ENCODE measurements at places on chromosomes 12 and 14.

DNA sequence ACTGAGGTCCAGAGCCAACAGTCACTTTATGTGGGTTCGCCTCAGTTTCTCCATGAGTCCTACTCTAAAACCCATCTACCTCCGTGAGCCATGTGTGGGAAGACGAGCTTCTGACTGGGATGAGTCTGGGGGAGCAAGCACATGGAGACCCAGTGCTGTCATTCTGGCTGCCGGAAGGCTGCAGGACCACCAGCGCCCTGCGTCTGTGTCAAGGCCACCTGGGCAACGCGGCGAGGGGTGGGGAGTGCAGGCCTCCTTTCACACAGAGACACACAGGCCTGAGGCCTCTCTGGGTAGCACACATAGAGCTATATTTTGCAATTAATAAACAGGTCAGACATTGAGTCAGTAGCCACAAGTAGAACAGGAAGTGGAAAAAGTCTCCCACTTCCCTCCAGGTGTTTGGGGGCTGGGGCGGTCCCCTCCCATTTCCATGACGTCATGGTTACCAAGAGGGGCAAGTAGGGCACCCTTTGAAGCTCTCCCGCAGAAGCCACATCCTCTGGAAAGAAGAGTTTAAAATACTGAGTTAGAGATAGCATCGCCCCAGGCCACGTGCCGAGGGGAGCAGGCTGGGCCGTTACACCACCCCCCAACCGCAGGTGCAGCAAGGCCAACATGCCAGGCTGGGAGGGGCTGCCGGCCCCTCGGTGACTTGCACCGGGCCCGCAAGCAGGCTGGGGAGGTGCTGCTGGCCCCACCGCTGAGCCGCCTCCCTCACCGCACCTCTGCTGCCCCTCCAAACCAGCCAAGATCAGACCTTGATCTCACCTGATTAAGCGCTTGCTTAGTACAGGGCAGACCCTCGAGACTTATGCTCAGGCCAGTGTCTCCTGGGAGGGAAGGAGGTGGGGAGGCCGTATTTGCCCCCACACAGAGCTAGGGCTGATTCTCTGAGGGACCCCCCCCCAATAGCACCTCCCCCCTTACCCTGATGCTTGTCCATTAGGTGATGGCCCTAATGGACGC lies 32.7 kb downstream of the DAD1 start:
- peak; percentile 94 for DNase-seq

GRCh38 chr14:88476214-88476774 lies 78.5 kb downstream of the PTPN21 start:
- no peak for DNase-seq

GRCh38 chr12:113748707-113749432 lies 217.3 kb downstream of the RBM19 start:
- no peak for DNase-seq

DNA sequence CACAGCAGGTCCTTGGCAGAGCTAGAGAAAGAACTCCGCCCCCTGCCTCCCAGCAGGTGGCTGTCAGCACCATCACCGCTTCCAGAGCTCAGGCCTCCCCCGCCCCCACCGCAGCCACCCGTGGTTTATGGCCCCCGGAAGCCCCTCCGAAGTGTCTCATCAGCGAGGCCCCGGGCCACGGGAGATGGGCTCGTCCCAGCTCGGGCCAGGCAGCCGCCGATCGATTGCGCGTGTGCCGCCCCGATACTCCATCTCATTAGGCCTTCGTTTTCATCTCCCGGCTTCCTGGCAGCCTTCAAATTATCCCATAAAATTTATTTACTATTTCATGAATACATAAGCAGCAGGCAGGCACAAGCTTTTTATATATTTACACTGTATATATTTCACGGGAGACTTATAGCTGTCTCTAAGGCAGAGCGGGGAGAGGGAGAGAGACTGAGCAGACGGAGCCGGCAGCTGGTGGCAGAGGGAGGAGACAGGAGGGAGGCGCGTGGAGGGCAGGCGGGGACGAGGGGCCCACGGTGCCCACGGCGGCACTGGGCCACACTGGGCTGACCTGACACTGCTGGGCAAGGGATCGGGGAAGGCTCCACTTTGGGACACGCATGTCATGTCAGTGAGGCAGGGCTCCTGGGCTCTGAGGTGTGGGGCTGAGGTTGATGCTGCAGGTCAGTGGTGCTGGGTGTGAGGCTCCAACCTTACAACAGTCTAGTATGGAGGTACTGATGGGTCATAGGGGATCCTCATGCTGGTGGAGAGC lies 241.2 kb downstream of the RBM19 start:
- DNase-seq, result no peak

DNA sequence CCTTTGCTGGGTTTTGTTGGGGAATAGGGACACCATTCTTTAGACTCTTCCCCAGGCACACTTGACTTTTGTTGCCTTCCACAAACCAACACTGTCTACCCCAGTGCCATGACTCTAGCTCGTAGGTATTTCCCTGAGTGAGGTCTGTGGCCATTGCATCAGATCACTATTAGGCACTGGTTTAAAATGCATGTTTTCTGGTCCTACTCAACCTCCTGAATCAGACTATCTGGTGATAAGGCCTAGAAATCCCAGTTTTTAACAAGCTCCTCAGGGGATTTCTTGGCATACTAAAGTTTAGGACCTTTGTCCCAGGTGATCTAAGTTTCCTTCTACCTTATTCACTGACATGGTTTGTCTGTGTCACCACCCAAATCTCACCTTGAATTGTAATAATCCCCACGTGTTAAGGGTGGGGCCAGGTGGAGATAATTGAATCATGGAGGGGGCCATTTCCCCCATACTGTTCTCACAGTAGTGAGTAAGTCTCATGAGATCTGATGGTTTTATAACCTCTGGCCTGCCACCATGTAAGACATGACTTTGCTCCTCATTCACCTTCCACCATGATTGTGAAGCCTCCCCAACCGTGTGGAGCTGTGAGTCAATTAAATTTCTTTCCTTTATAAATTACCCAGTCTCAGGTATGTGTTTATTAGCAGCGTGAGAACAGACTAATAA lies 87.8 kb upstream of the PSMC1 start:
- no peak for DNase-seq

DNA sequence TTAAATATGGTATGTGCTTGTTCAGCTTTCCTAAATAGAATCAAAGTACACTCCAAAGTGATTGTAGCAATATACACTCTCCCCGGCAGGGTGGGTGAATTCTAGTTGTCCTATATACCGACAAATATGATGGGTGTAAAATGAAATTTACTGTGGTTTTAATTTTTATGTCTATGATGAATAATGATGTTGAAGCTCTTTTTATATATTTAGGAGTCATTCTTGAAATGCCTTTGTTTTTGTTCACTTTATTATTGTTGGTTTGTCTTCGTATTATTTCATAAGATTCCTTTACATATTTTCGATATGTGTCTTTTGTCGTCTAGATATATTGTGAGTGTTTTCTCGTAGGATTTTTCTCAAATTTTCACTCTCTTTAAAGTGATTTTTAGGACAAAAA lies 105.7 kb downstream of the PDE3A start:
- DNase-seq, result no peak

DNA sequence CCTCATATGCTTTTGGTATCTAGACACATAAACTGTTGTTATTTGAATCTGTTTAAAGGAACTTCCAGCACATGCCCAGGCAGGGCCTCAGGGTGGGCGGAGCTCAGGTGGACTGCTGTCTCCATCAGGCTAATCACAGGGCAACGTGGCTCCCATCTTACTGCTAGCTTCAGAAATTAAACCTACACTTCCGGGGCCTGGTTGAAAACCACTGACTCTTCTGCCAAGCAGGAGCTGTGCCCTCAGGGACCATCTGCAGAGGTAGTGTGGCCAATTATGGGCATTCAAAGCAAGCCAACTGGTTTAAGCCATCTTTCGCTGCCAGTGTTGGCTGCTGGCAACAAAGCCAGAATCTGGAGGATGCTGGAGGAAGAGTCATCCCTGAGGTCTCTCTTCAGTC lies 97.5 kb downstream of the TMX1 start:
- DNase-seq, result no peak
